Hindlimb muscle (tissue), 1 donor: ENCODE measurements at places on chromosomes 4 and X.
A peak's percentile ranks its signal among the peaks of the same experiment; 100 is the strongest.

- no peak for DNase-seq
Observed at GRCh38 chr4:105196523-105197145, 50.0 kb downstream of the TET2 start.

DNA sequence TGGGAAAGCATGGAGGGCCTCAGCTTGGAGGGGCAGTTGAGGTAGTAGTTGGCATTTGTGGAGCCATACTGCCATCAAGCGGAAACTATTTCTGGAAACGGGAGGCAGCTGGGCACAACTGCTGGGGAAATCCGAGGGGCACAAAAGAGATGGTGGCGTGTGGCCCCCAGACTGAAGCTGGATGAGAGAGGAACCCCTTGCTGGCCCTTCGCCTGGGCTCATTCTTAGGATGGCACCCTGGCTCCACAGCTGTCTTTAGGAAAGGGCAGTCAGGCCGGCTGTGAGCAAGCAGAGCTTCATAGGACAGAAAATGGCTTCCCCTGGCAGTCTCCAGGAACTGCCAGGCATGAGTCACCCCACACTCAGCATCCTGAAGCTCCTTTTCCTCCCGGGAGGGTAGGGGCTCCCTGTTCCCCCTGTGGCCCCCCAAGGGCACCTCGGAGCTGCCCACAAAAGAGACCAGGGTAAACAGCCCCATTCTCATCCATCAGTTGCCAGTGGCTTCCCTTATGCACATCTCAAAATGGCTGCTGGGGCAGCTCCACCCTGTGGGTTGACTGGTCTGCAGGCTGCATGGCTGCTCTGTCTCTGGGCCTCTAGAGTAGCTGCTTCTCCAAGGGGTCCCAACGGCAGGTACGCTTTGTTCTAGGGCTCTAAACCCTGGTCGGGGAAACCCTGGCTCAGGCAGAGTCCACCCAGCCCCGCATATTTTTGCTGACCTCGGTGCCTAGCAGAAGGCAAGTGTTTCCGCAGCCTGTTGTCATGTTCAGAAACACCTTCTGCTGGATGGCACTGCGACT, 64.7 kb downstream of the NBDY start:
- no peak for DNase-seq

- no peak for DNase-seq
Observed at GRCh38 chr4:72987741-72988729, 81.5 kb downstream of the COX18 start.

- DNase-seq, result no peak
Observed at GRCh38 chr4:3879681-3880614, 113.8 kb downstream of the ADRA2C start.

- no peak for DNase-seq
Observed at GRCh38 chrX:149010853-149011224, 494.3 kb downstream of the IDS start.

GRCh38 chr4:24594887-24595286, 10.5 kb upstream of the DHX15 start:
- DNase-seq, result no peak

- DNase-seq, result no peak
Observed at GRCh38 chrX:154458954-154459778, 1.1 kb downstream of the PLXNA3 start.

DNA sequence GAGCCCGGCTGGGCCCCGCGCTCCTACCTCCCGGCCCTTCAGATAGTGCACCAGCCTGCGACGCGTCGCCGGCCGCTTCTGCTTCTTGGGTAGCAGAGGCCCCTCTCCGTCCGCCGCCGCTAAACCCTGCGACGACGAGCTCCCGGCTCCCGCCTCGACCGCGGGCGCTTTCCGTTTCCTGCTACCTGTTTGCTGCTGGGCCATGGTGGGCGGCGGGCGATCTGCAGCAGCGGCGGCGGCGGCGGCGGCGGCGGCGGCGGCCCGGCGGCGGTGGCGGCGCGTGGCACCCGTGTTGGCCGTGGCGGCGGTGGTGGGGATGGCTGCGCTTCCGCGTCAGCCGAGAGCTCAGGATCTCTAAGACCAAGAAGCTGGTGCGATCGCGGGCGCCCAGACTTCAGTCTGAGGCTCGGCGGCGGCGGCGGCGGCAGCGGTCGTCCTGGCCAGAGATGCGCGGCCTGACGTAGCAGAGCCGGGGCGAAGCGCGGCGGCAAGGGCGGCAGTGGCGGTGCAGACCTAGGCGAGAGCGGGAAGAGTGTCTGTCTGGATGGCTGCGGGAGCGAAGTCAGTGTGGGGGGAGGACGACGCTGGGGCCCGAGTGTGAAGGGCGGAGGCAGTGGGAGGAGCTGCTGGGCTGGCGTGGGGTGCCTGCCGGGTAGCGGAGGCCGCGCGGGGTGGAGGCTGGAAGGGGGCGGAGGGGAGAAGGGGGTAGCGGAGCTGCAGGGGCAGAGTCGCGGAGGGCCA, at the start of gene DCAF12L2:
DCAF12L2 (minus strand) TSS at position 569 of the 741 bp plus-strand sequence; CDS start at position 204, 365 bp downstream.
- peak; percentile 53 for DNase-seq

- DNase-seq, result no peak
Observed at GRCh38 chr4:91267543-91267942, 1036.2 kb upstream of the GRID2 start.

DNA sequence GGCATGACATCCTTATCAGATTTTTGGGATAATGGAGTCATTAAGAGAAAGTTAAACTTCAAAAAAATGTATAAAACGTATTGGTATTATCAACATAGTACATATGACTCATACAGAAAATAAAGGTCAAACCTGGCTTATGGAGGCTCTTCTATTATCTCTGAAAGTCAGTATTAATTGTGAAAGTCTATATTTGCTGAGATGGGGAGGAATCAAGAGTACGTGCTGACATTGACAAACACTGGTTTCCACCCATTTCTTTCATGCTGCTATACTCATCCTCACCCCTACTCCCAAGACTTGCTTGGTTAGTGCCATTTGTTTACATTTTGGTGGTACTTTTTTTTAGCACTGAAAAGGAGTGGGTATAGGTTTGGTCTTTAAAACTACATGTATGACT, 30.8 kb upstream of the PLA2G12A start:
- no peak for DNase-seq

- DNase-seq, result no peak
Observed at GRCh38 chrX:19705196-19705769, 182.1 kb downstream of the SH3KBP1 start.

DNA sequence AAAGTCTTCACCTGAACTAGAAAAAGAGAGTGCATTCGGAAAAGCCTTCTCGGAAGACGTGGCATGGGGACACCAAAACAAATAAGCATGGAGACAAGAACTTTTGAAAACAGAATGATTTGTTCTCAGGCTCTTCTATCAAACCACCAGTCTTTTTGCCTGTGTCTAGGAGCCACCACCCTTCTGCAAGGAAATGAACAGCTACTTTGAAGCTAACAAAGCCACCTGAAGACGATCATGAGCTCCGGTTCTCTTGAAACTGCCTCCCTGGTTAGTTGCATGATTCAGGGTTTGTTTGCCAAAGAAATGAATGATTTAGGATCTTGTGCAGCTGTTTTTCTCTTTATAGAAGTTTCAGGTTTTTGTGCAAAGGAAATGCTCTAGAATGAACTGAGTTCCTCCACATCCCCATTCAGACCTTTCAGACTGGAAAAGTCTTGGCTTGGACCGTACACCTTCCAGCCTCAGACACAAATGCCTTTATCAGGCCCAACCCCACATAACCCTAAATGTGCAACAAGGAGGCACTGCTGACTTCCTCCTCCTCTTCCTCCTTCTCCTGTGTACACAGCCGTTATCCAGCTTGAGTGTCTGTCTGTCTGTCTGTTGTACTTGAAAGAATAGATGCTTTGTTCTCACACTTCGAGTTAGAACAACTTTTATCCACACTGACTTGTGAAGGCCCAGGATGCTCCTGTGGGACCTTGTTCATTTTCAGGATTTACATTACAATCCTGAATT, 334.8 kb upstream of the KLF3 start:
- no peak for DNase-seq

GRCh38 chrX:9396930-9397329, 67.9 kb upstream of the TBL1X start:
- DNase-seq, result peak; percentile 22

DNA sequence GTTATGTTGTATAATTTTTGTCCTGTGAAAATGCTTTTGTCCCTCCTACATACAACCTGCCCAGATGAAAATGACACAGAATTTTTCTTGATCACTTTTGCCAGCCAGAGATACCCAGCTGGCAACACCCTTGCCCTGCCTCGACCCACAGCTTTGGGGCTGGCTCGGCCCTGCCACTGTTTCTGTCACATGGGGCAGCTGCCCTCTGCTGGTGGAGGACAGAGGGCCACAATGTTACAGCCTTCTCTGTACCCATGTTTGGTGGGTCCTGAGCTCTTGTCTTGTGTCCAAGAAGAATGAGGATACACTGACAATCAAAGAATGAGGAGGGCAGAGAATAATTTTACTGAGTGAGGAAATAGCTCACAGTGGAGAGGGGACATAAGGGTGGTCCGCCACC, 31.1 kb downstream of the BMP15 start:
- no peak for DNase-seq

- no peak for DNase-seq
Observed at GRCh38 chr4:180100433-180101344, 2142.5 kb upstream of the TENM3 start.

DNA sequence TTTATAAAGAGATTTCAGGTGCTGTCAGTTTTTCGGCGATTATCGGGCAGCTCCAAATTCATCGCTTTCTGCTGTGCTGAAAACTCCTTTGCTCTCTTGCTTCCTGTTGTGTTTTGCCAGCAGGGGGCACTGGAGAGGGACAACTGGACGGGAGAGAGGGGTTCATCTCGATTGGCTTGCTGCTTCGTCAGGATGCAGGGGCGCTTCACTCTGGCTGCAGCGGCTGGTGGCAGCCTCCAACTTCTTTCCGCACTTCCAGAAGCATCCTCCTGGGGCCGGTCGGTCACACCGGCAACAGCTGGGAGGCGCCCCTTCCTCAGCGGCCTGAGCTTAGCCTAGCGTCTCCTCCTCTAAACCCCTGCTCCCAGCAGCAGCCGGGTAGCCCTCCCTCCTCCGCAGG, 29.5 kb downstream of the MSL3 start:
- peak; percentile 37 for DNase-seq

GRCh38 chr4:79862821-79863220, 210.2 kb downstream of the ANTXR2 start:
- DNase-seq, result no peak

- no peak for DNase-seq
Observed at GRCh38 chrX:56554870-56555269, 8.6 kb upstream of the UBQLN2 start.

DNA sequence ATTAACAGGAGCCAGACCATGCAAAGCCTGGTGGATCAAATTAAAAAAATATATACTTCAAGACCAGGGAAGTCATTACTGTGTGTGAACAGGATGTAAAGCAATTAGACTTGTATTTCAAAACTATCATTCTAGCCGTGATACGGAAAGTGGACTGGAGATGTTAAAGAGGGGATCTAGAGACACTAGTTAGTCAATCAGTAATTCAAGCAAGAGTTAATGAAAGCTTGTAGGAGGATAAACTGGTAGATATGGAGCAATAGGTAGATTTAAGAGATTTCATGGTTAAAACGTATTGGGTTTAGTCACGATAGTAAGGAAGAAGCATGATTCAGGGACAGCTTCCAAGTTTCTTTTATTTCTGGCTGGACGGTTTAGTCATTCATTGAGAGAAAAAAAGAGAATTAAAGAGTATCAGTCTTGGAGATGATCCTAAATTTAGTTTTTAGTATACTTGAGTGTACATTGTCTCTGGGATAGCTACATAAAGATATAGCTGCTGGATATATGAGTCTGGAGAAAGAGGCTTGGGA, 3.9 kb downstream of the MAD2L1 start:
- no peak for DNase-seq

GRCh38 chrX:107547621-107548020, 80.7 kb upstream of the PRPS1 start:
- DNase-seq, result no peak

DNA sequence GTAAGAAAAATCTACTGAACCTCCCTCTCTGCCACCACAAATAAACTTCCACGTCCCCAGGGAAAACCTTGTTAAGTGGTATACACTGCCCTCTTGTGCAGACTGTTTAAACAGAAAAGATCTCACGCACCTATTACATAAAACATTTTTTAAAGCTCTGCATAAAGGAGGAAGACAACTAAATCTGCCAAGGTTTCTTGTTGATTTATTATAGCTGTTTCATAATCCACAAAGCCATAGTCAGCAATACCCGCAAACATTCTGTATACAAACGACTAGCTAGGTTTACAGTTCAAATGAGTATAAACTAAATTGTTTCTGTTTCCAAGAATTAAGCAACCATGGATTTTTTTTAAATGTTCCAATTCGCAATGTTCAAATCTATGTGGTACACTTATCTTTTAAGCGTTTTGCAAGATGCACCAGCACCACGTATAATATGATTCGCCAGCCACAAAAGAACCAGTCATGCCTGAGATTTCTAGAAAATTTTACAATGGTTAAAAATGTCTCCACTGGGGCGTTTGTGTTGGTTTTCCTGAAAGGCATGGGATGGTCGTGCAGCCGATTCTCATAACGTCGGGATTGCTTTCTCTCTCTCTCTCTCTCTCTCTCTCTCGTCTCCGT, 164.6 kb downstream of the PRKX start:
- DNase-seq, result peak; percentile 61

- no peak for DNase-seq
Observed at GRCh38 chr4:87141428-87141827, 79.0 kb downstream of the KLHL8 start.

DNA sequence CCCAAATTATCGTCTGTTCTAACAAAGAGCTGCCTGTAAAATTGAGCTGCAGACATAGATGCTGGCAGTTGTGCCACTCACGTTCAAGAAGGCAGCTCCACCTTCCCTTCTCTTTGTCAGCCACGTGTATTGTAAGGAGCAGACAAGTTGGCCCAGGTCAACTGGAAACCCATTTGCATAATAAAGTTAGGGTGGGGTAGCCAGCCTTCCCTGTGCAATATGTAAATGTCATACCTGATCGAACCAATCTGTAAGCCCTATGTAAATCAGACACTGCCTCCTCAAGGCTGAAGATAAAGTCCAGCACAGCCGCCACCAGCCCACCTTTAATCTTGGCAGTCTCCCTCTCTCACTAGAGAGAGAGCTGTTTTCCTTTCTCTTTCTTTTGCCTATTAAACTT, 117.2 kb downstream of the TMEM144 start:
- DNase-seq, result no peak

DNA sequence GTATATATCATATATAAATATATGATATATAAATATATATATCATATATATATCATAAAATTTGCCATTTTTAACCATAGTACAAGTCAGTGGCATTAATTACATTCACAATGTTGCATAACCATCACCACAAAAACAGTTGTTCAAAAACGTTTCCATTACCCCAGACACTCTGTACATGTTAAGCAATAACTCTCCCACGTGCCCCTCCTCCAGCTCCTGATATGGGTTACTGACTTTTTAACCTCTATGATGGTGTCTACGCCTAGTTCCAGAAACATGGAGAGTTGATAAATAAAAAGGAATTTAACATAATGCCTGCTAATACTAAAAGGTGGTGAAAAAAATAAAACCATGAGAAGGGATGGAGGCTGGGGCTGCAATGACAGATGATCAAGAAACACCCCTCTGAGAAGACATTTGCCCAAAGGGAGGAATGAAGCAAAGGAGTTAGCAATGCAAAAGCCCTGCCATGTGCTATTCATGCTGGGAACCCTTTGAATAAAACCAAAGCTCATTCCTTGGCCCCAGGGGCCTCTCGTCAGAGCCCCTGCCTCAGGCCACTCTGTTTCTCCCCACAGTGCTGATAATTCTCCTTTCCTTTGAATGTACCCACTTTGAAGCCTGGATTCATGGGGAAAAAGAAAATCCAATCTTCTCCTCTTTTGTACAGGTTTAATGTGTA, 144.3 kb downstream of the NWD2 start:
- no peak for DNase-seq

GRCh38 chrX:23066588-23067281, 67.0 kb downstream of the DDX53 start:
- DNase-seq, result no peak

- peak; percentile 3 for DNase-seq
Observed at GRCh38 chr4:136562834-136563233, 969.5 kb downstream of the PCDH18 start.
